ENCODE measurements at places on chromosomes 6 and 20.

DNA sequence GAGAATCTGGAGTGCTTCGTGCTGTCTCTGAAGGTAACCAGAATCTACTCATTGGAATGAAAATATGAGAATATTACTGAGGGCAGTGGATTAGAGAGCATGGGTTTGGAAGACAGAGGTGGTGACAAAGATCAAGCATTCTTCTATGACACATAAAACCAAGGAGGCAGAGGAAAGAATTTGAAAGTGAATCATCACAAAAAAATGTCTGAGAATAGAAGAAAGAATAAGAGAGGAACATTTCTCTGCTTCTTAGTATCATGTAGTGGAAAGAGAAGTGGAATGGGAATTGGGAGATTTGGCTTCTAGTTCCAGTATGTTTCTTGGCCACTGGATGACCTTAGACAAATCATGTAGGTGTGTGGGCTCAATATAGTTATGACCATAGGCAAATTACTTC lies 474.0 kb downstream of the TFAP2B start:
- DNase-seq, result peak; percentile 59

GRCh38 chr6:119454714-119455113 lies 105.2 kb upstream of the MAN1A1 start:
- DNase-seq, result no peak

- DNase-seq, result no peak
Observed at GRCh38 chr6:35310265-35310831, 12.7 kb downstream of the DEF6 start.

GRCh38 chr20:21031666-21032065 lies 74.5 kb downstream of the LINC00237 start:
- no peak for DNase-seq

- no peak for DNase-seq
Observed at GRCh38 chr6:158686791-158687381, 37.0 kb downstream of the SYTL3 start.

- DNase-seq, result peak; percentile 40
Observed at GRCh38 chr6:80543598-80544222, 437.2 kb downstream of the BCKDHB start.

DNA sequence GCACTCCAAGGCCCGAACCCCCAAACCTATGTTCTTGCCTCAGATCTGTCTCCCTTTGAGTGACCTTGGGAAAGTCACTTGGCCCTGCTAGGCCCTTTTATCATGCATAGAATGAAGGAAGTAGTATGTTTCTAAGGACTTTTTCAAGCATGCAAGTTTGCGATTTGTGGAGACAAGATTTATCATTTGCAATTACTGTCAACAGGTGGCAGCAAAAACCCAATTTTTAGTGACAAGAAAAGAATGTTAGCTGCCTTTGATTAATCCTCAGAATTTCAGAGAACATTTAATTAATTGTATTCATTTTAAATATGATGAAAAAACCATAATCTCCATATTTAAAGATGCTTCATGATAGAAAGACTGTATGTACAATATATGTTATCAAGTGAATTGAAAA lies 28.3 kb upstream of the PREP start:
- no peak for DNase-seq

GRCh38 chr6:165679326-165679725 lies 16.3 kb upstream of the PDE10A start:
- no peak for DNase-seq

GRCh38 chr20:5821627-5822215 lies 71.5 kb downstream of the SHLD1 start:
- DNase-seq, result no peak

- no peak for DNase-seq
Observed at GRCh38 chr6:166202321-166202733, 34.7 kb upstream of the TBXT start.

DNA sequence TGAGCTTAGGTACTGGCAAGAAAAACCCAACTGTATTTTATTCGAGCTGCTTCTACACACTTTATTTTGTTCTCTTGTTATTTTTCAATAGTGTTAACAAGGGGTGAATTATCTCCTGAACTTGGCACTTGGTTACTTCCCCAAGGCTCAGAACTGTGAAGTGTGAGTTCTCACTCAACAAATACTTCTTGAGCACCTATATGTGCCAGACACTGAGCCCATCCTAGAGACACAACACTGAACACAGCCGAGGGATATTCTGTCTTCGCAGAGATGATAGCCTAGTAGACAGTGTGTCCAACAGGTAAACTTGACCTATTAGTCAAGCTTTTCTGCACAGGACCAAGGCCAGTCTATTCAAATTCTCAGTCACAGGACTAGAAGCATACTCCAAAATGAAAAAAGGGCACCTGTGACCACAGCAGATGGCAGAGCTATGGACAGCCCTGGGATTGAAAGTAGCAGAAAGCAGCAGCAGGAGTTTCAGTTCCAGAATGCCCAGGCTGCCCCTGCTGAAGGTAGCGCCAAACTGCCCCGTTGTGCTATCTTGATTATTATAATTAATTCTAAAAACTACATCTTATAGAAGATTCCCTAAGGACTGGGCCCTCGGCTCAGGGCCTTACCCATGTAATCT lies 77.8 kb upstream of the TAB2 start:
- DNase-seq, result no peak

- DNase-seq, result peak; percentile 51
Observed at GRCh38 chr6:136967876-136968752, 46.0 kb downstream of the SLC35D3 start.

GRCh38 chr6:26104457-26105108 lies 17.4 kb downstream of the HFE start:
- DNase-seq, result no peak

GRCh38 chr6:65126667-65127066 lies 580.4 kb downstream of the EYS start:
- DNase-seq, result no peak

DNA sequence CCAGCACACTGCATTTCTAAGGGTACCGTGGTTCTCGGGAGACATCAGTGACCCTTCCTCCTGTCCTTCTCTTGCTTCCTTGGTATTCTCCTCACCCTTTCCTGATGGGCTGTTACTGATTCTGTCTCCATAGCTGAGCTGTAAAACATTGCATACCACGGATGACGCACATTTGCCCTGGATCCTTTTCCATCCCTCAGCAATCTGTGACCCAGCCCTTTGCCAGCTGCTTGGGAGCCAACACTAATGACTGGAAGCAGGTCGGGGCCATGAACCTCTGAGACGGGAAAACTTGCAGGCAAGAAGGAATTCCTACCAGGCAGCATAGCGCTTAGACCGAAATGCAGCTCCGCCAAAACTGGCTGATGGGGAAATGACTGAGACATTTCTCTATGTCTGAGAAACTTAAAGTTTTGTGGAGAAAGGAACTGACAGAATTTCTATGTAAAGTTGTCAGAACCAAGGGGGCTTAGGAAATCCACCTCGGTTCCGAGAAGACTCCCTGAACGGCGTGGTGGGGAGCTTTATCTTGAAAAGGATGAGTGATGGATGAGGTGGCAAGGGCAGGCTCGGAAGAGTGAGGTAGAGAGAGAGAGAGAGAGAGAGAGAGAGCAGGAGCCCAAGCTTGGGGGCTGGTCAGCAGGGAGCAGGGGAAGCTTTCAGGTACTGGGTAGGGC lies 19.2 kb downstream of the TUBB2B start:
- no peak for DNase-seq

DNA sequence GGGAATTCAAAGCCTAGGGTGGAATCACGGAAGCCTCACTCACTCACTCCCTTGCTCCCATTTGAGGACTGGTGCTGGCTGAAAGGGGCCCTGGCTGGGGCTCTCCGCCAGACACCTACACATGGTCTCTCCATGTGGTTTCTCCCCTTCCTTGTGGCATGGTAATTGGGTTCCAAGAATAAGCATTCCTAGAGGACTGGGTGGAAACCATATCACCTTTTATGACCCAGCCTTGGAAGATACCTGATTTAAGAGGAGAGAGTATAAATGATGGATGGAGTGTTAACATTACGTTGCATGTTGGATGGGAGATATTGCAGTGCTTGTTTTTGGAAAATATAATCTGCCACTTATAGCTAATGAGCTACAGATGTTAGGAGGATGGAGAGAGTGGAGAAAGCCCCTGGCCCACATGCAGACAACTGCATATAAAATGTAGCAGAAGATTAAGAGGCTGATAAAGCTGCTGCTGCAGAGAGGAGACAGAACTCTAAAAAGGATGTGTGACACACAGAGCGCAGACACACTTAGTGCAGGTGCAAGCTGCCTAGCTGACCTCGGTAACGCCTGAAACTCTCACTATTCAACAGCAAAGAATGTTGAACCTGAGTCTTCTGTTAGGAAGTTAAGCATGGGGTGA lies 23.3 kb upstream of the CDKN1A start:
- DNase-seq, result no peak

DNA sequence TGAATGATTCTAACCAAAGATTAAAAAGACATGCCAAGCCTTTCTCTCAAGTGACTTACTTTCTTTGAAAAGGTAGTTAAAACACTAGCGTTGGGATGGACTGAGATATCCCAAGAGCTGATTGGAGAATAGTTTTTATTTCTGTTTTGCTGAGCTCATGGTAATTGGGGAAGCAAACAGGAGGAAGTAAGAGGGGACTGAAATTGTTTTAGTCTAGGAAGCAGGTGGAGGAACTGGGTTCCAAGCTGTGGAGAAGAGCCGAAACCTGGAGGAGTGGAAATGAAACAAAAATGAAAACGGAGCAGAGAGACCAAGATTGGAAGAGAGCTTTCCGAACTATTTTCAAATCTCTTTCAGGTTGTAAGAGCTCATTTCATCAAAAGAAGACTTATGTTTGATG lies 59.9 kb upstream of the TENT5A start:
- DNase-seq, result no peak

DNA sequence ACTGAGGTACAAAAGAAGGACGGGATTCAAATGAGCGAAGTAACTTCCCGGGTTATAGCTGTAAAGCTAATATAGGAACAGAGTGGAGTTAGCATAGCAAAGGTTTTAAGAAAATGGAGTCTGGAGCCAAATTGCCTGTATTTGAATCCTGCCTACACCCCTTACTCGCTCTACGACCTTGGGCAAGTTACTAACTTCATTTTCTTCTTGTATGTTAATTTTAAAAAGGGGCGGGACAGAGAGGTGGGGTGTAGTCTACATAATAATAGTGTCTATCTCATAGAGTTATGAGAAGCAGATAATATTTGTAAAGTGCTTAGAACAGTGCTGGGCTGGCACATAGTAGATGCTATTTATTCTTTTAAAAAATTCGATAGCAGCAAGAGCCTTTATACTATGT lies 705 bp downstream of the ZSCAN23 start:
- no peak for DNase-seq

DNA sequence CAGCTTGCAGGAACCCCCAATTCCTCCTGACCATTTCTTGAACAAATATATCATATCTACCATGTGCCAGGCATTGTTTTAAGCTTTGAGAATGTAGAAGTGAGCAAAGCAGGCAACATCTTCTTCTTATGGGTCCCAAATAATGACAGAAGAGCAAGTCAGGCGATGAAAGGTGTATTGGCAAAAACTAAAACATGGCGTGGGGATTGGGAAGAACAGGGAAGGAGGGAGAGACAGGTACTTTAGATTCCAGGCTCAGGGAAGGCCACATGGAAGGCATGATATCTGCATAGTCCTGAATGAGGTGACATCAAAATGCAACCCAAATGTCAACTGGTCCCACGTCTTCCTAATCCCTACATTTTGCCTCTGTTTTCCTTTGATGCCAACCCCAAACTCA lies 187.1 kb downstream of the ZNF217 start:
- DNase-seq, result no peak

GRCh38 chr6:20620043-20620442 lies 85.8 kb downstream of the CDKAL1 start:
- DNase-seq, result peak; percentile 23

- DNase-seq, result no peak
Observed at GRCh38 chr6:110486756-110487155, 10.3 kb upstream of the SLC22A16 start.

DNA sequence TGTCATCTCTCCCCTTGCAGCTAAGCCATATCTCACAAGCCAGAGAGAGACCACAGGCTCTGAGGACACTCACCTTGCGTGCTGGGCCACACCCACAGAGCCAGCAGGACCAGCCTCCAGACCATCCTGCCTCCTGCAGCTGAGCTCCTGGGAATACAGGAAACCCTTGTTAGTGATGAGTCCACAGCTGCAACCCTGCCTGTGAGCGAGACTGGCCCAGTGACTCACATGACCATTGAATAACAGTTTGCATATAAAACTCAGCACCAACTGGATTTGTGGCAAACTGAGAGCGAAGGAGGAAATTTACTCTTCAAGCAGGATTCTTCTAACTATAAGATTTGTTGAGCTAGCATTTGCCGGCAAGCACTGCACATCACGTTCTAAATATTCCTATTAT lies 3.0 kb downstream of the THBS2 start:
- no peak for DNase-seq

- DNase-seq, result no peak
Observed at GRCh38 chr20:20754714-20755113, 42.3 kb upstream of the RALGAPA2 start.

DNA sequence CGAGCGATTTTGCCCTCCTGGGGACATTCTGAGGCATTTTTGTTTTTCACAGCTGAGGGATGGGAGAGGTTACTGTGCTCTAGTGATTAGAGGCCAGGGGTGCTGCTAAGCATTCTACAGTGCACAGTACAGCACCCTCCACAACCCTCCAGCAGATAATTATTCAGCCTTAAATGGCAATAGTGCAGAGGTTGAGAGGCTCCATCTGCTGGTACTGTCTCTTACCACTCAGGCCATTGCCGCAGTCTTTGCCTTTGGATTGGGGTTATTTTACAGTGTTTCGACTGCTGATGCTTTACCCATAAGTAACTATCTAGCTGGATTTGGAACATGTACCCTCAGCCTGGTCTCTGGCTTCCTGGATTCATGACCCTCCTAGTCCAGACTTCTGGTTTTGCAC lies 705.3 kb downstream of the KIF16B start:
- no peak for DNase-seq

DNA sequence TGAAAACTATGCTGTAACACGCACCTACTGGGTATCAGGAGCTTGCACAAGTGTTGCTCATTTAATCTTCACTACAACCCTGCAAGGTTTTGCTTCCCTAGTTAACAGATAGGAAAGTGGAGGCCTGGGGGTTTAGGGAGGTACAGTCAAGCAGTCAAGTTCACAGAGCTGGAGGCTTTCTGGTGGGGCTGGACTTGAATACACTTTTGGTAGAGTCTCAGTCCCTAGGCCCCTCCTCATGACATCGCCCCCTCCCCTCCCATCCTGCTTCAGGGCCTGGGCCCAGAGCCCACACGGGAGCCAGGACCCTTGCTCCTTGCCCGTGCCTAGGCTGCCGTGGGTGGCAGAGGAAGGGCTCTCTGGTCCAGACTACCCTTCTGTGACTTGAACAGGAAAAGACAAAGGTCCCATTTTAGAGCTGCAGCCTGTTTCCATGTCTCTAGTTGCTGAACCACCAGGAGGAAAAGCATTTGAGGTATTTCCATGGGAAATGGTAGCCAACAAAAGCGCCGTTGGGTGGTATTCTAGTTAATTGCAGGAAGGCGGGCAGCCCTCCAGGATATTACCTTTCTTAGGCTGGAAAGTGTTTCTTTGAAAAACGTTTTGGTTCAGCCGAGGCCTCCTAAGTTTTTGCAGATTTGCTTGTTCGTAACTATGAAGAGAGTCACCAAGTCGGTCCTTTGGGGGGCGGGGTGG lies 84.9 kb downstream of the CDC5L start:
- DNase-seq, result no peak

Data from HS-27A (cell line).